ENCODE measurements at places on chromosomes 3 and 15.

DNA sequence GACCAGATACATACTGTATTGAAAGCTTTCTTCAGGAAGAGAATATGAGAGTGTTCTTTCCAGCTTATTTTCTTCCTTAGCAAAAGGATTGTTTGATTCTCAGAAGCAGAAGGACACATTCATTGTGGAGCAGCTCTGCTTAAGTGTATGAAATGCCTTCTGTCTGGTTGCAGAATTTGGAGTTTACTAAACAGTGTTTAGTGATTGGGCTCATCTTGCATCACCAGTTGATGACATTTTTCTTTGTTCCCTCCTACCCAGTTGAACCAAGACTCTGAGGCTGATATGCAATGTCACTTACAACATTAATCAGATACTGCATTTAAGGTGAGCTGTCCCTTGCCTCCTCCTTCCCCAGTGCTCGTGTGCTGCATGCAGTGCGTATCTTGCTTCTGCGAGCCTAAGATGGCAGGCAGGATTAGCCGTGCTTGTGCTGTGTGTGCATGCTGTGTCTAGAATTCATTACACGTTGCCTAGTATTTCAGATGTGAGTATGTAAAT lies 18.4 kb downstream of the ZBTB38 start:
- DNase-seq: no peak

- DNase-seq: no peak
These were observed 39.9 kb downstream of the AMOTL2 start for GRCh38 chr3:134334231-134334900.

GRCh38 chr3:133746712-133747066 lies 496 bp downstream of the TF start:
- DNase-seq: no peak

GRCh38 chr3:71710906-71711494 lies 14.2 kb downstream of the EIF4E3 start:
- peak; percentile 46 for DNase-seq

- DNase-seq: no peak
These were observed 12.0 kb upstream of the RTP3 start for GRCh38 chr3:46485779-46486175.

GRCh38 chr3:45666757-45667431 lies 22.3 kb upstream of the SACM1L start:
- DNase-seq: no peak

DNA sequence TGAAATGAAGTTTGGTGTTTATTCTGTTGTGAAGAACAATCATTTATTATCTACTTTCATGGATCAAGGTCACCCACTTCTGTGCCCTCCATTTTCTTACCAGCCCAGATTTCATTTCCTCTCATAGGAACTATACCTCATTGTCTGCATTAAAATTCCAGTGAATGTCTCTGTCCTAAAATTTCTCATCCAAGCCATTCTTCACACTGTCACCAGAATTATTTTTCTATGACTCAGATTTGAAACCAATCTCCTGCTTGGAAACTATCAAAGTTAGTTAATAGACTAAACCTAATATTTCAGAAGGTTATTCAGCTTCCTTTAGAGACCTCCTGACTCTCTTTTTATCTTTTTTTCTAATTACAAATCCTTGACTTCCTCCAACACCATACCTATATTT lies 364.1 kb upstream of the CBLB start:
- DNase-seq: no peak

GRCh38 chr15:25427861-25428260 lies 11.0 kb downstream of the UBE3A start:
- no peak for DNase-seq

DNA sequence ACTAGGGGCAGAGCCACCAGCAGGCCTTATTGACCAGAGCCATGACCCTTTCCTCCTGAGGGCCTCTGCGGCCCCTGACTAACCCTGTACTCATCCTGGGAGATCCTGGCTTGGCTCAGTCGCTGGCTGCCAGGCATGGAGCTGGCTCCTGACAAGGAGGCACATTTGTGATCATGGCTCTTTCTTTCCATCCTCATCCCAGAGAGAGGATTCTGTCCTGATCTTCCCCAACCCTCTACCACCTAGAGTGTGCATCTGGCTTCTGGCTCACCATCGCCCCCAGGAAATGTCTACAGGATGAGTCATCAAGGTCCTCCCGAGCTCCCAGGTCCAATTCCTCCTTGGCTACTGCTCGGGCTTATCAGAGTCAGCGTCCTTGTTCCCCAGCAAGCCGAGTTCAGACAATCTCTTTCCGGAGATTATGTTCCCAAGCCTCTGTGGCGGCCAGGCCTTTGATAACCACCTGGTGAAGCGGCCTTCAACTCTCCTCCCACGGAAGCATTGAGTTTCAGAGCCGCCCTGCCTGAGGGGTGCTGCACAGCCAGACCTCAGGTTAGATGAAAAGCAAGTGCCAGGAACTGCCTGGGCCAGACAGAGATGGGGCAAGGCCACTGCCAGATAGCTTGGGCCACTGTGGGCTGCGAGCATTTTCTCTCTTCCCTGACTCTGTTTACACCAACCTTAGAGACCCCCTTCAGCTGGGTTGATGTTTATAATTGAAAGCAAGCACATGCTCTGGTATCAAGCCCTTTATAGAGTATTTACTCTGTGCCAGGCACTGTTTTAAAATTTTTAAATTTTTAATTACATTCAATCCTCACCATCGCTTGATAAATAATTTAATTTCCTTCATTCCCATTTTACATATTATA lies 44.3 kb upstream of the MRPS22 start:
- DNase-seq: no peak

GRCh38 chr3:184737641-184738505 lies 26.0 kb upstream of the MAGEF1 start:
- no peak for DNase-seq

DNA sequence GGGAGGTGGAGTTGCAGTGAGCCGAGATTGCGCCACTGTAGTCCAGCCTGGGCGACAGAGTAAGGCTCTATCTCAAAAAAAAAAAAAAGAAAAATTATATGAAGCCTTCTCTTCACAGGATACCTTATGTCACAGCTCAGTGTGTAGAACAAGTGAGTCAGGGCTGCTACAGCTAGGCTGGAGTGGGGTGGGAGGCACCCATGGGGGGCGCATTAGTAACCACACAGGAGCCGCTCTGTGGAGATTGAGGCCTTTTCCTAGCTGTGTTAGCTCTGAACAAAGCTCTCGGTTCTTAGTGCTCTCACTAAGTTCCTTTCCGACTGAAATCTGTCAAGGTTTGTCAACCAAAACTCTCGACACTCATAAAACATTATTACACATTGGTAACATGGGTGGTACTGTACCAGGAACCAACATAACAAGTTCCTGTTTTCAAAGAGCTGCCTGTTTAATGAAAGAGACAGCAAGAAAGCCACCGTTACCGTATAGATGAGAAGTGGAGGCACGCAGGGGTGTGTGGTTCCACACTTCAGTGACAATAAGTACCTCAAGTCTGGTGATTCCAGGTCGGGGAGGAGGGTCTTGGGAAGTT lies 4.5 kb downstream of the LRRC31 start:
- DNase-seq: peak; percentile 49

- no peak for DNase-seq
These were observed 3.6 kb downstream of the NISCH start for GRCh38 chr3:52458770-52459545.

DNA sequence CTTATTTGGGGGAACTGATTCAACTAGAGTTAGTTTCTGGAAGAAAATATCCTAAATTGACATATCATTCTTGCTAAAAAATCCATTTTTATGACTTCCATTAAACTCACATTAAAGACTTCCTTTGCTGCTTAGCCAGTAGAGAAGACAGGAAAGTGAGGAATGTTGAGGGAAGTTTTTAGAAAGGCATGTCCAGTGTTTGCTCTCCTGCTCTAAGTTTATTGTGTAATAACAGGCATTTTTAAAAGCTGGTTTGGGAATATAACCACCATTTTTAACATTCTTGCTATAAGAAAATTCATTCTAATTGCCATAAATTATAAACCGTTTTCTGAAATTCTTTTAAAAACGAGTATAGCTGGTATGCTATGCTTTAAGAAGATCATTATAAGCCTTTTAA lies 428.0 kb downstream of the RAP2B start:
- DNase-seq: no peak

- DNase-seq: no peak
These were observed 17.8 kb downstream of the GCSAM start for GRCh38 chr3:112115161-112115739.

GRCh38 chr15:28018291-28019044 lies 80.6 kb downstream of the OCA2 start:
- no peak for DNase-seq

GRCh38 chr3:71582036-71582611 lies 1.4 kb downstream of the FOXP1 start:
- DNase-seq: peak; percentile 89

GRCh38 chr15:40053831-40054604 lies 15.0 kb upstream of the SRP14 start:
- no peak for DNase-seq

DNA sequence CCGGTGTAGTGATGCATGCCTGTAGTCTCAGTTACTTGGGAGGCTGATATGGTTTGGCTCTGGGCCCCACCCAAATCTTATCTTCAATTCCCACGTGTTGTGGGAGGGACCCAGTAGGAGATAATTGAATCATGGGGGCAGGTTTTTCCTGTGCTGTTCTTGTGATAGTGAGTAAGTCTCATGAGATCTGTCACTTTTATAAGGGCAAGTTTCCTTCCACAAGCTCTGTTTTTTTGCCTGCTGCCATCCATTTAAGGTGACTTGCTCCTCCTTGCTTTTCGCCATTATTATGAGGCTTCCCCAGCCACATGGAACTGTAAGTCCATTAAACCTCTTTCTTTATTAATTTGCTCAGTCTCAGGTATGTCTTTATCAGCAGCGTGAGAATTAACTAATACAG lies 566.7 kb upstream of the NECTIN3 start:
- DNase-seq: no peak

- DNase-seq: no peak
These were observed 114.7 kb upstream of the BHLHE40 start for GRCh38 chr3:4864503-4864902.

- DNase-seq: no peak
These were observed 251.0 kb downstream of the RPLP1 start for GRCh38 chr15:69703532-69704187.

DNA sequence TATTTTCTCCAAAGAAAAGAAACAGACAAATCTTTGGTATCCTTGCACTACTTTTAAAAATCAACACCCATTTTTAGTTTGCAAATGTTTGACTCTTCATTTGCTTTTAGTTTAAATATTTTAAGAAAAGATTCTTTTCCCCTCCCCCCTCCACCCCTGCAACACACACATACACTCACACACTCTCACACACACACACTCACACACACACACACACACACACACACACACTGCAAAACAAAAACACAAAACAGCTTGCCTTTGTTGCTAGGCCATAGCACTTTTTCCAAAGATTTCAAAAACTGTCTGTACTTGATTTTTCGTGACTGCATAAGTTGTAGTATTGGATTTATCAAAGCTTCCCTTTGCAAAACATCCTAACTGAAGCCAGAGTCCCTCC lies 26.9 kb downstream of the ROBO2 start:
- DNase-seq: no peak

- DNase-seq: peak; percentile 88
These were observed 103.3 kb downstream of the SNRK start for GRCh38 chr3:43389388-43390254.

- DNase-seq: no peak
These were observed 31.8 kb upstream of the PSMD6 start for GRCh38 chr3:64055076-64055475.

Data from Kasumi-1 (cell line).